Activated CD4-positive, CD25-positive, alpha-beta regulatory T cell treated with anti-CD3 and anti-CD28 coated beads, Interleukin-2, amount 50 U/mL, for 16 hours (primary cell): ENCODE measurements at places on chromosomes 13 and 19.

DNA sequence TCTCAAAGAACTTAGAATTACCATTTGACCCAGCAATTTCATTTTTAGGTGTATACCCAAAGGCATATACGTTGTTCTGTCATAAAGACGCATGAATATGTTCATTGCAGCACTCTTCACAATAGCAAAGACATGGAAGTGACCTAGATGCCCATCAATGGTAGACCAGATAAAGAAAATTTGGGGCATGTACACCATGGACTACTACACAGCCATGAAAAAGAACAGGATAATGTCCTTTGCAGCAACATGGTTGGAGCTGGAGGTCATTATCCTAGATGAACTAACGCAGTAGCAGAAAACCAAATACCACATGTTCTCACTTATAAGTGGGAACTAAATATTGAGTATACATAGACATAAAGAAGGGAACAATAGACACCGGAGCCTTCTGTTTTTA, 20.7 kb downstream of the PAN3 start:
- DNase-seq, result no peak

GRCh38 chr19:6439743-6440142, 6.2 kb upstream of the SLC25A41 start:
- DNase-seq, result no peak

DNA sequence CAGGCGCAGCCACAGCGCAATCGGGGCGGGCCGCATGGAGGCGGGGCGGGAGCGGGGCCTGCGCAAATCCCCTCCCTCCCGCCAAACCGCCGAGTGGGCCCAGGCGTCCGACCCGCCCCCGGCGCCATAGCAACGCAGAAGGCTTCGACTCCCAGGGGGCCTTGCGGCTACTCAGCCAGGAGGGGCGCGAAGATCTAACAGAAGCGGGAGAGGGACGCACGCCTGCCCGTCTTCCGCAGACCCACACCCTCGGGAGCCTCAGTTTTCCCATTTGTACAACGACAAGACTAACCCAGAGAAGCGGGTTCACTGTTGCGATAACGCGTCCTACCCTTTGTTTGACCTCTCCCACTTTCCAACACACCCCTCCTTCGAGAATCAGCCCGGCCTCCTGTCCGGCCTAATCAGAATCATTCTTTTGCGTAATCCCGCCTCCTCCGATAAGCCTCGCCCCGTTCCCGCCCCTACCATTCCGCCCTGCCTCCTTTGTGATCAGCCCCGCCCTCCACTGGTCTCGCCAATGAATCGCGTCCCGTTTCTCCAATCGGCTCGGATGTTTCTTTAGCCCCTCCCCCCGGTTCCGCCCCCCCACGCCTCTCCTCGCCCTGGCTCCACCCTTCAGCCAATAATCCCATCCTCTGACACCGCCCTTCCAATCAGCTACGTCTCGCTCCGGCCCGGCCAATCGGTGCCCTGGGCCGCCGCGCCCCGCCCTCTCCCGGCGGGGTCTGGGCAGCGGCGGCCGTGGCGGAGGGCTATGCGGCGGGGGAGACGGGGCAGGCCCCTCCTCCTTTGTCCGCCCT, at the start of gene PCSK4:
Gene PCSK4 (minus strand): TSS at position 40 of the 803 bp plus-strand sequence. CDS start 4 bp downstream, at position 36.
- peak; percentile 95 for DNase-seq

DNA sequence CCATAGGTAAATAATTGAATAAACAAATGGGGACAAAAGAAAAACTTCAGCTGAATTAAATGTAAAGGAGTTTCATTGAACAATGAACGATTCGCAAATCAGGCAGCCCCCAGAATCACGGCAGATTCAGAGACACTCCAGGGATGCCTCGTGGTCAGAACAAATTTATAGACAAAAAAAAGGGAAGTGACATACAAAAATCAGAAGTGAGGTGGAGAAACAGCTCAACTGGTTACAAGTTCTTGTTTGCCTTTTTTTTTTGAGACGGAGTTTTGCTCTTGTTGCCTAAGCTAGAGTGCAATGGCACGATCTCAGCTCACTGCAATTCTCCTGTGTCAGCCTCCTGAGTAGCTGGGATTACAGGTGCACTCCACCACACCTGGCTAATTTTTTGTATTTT, 5.7 kb downstream of the ZNF566 start:
- DNase-seq, result no peak
